Body of pancreas (tissue), 4 donors: ENCODE measurements at places on chromosomes 4 and X. TPM values are rescaled to one million over a fixed set of nuclear protein-coding genes. Genes with fewer than 3 reads are reported as not detected.

DNA sequence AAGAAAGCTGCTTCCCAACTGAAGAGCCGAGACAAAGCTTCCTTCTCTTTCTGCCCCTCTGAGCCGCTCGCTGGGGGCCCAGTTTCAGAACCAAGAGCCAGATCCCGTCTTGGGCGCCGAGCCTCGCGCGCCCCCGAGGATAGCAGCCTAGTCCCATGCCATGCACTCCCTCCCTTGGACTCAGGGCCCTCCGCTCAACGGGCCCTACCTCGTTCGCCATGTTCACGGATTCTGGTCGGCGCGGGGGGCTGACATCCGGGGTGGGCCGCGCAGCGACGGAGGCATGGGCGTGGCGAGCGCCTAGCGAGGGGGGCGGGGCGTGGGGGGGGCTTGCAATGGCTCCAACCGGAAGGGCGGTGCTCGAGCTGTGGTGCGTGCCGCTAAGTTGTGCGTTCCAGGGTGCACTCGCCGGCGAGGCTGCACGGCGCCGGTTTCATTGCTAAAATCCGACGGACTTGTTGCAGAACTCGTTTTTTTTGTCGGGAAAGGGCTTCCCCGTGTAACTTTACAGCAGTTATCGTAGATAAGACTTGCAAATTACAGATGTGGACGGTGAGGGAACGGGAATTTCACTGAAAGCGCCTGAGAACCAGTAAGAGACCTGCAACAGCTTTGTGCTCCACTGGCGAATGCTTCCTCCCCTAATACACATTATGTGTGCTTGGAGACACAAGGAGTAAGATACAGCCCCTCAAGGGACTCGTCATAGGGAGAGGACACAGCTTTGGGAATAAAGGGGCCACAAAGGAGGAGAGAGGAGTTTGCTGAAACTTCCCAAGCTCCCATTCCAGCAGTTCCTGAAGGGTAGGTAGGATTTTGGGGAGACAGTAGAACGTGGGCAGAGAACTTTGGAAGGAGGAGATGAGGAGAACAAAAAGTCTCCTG, at the start of gene ADH5:
Gene ADH5, minus strand, starts transcription at position 308 of the 885 bp plus-strand sequence. Its CDS starts 88 bp downstream, at position 220.
- DNase-seq = peak; percentile 89

DNA sequence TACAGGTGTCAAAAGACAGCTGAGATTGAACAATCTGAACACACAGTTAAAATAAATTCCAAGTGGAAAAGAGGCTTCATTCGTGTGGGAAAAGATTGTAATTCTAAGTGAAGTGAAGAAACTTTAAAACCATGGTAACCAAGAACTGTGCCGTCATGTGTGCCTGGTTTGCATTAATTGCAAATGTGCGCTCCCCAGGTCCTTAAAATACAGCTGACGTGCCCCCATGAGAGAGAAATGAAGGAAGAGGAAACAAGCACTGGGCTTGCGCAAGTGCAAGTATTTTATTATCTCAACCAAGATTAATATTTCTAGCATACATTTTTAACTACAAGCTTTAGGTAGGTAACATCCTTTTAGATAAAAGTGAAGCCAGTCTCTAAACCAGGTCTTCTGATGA, 92.5 kb downstream of the PARM1 start:
- DNase-seq = no peak

DNA sequence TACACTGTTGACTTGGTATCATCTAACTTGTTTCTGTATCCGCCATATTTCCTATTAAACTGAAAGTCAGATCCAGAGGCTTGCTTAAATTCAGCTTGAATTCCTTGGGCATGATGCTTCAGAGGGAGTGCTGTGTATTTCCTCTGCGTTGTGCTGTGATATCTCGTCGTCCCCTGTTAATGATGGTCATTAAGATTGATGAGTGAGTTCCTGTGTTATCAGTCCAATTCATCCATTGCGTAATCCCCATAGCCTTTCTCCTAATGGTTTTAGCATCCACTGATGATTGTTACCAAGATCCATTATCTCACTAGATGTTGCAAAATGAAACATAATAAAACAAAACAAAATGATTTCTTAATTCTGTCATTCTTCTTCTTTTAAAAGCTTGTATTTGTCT, 31.3 kb upstream of the CHM start:
- no peak for DNase-seq

- no peak for DNase-seq
These were observed 667.3 kb downstream of the GALNTL6 start for GRCh38 chr4:172480471-172480870.

- DNase-seq = no peak
These were observed 540.2 kb upstream of the CT83 start for GRCh38 chrX:117002981-117003380.

DNA sequence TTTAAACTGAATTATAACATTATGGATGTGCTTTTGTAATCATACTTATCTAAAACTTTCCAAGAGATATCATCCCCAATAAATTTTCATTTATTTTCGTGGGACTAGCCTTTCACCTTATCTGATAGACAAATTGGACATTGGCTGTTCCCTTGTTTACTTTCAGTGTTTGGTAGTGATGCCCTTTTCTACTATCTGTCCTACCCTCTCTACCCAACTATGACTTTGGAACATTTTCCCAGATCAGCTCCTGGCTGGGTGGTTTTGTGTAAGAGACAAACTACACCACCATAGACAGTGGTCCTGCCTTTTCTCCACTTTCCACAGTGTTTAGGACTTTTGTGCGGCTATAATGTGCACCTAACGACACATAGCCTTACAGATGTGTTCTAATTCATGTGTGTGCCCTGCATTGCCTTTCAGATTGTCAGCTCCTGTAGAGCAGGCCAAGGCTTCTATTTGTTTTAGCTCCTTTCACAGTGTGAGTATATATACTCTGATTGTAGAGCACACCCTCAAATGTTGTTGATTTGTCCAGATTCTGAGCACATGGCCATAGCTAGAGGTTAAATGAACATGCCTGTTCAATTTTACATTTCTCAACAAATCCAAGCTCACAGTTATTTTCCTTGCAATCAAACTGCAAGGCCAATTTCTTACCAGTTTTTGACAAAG, 63.0 kb upstream of the TRPC5OS start:
- no peak for DNase-seq

GRCh38 chr4:24765376-24765988, 29.9 kb upstream of the SOD3 start:
- no peak for DNase-seq

CLTRN gene
- total RNA-seq = 1.3 TPM

DCAF12L1 gene
- total RNA-seq = not detected

TMEM192 gene
- 5.9 TPM for total RNA-seq
